ENCODE measurements at places on chromosomes 2 and 18.

GRCh38 chr18:45100321-45101105 is 419.8 kb downstream of the SETBP1 start:
- DNase-seq = no peak

- no peak for DNase-seq
These were observed 46.4 kb upstream of the DSC1 start for GRCh38 chr18:31209041-31209440.

- DNase-seq = peak; percentile 97
These were observed 14.3 kb downstream of the MALL start for GRCh38 chr2:110101280-110101844.

- DNase-seq = no peak
These were observed 47.8 kb downstream of the XDH start for GRCh38 chr2:31366733-31367132.

DNA sequence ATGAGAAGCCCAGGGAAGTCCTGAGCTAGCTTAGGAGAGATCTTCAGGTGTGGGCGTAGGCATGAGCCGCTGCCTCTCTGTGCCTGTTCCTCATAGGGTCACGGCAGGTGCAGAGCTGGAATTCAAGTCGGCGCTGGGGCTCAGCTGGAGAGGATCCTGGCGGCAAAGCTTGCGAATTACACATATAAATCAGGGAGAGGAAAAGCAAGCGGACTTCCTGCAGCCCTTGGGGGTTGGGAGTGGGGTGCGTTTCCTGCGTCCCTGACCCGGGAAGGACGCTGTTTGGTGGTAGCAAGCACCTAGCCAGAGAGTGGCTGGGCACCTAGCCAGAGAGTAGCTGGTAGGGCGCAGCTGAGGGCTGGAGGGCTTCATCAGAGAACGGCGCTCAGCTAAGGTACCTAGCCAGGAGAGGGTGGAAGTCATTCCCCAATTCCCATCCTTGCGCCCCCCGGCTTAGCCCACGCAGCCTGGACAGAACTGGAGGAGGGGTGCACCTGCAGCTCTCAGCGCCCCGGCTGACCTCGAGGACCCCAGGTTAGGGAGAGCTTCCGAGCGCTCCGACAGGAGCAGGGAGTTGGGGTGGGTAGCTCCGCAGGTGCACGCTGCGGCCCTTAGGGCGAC is 459 bp upstream of the EFR3B start:
- peak; percentile 73 for DNase-seq

DNA sequence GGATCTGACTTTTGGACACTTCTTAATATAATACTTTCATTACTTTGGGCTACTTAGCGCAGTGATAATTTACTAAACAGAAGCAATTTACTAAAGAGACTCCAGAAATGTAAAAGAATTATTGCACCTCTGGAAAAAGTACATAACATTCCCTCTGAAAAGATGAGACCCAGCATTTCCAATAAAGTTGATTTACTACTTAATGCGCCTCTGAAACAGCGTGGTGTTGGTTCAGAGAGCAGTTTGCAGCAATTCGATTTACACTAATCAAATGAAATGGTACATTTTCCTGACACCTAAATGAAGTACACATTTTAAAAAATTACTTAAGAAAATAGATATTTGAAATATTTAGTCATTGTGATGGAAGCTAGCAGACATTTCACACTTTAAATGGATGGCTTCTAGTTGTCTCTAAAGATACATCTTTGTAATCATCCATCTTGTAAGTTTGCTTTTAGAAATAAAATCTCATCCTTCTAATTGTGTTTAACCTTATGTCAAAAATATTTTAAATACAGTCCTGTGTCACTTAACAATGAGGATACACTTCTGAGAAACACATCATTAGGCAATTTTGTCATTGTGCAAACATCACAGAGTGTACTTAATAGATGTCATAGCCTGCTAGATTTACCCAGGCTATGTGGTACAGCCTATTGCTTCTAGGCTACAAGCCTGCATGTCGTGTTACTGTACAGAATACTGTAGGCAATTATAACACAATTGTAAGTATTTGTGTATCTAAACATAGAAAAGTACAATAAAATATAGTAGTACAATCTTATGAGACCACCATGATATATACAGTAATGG is 284.6 kb upstream of the UBE2E3 start:
- peak; percentile 44 for DNase-seq

DNA sequence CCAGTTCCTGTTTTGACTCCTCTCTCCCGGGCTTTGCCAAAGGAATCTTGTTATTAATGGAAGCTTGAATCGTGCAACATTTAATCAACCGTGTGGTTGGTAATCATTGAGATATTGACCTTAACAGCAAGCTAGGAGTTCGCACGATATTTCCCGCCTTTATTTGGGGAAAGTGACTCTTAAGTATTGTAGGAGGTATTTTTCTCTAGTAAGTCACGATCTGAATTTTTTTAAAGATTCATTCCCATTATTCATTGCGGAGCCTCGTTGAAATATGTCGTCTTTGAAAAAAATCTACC is 663 bp downstream of the NUP35 start:
- no peak for DNase-seq

GRCh38 chr18:61901323-61901986 is 8.6 kb upstream of the RNF152 start:
- DNase-seq = peak; percentile 42

DNA sequence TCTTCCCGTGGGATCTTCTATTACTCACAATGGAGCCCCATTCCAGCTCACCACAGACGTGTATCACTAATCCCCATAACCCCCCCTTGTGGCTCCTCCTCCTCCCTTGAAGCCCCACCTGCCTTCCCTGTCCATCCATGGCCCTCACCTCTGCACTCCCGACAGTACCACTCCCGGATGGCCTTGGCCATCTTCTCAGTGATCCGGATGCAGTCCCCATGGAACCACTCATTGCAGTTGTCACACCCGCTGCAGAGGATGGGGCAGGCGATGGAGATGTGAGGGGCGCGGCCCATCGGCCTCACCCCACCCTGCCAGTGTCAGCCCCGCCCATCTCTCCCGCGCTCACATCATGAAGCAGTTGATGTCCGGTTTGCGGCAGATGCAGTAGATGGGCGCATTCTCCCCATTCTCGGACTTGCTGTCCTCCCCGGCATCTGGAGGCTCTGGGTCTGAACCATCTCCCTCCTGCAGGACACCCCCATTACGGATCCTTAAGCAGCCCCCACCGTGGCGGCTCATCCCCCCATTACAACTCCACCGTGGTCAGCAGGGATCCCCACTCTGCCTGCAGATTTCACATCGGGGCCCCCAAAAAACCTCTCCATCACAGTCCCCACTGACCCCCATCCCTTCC is 983 bp downstream of the CXXC1 start:
- DNase-seq = peak; percentile 33

DNA sequence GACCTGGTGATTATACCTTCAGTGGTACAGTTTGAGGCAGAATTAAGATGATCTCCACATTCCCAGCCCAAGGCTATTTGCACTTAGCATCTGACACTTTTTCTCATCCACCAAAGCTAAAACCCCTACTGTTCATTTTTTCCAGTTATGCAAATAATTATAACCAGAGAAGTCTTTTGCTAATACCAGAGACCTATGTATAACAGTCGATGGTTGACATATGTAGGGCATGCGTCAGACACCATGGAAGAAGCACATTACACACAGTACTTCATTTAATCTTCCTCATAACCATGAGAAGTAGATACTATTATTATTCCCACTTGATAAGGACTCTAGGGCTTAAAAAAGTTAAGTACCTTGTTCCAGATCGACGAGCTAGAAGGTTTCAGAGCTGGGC is 36.5 kb downstream of the AP1S3 start:
- no peak for DNase-seq

DNA sequence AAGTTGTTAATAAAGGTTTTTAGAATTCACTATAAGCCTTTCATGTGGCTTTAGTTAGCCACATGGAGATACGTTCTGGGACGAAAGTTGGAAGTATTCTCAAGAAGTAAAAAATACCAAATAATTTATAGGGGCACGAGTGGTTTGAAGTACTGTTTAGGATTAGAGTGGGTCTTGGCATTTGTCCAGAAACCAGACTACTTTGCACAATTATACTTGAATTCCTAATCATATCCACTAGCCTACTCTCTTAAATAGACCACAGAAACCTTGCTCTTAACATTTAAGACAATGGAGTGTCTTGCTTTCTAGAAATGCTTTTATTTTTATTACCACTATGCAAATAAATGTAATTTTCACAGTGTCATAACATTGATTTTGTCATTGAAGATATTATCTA is 44.6 kb downstream of the UBE2E3 start:
- no peak for DNase-seq

DNA sequence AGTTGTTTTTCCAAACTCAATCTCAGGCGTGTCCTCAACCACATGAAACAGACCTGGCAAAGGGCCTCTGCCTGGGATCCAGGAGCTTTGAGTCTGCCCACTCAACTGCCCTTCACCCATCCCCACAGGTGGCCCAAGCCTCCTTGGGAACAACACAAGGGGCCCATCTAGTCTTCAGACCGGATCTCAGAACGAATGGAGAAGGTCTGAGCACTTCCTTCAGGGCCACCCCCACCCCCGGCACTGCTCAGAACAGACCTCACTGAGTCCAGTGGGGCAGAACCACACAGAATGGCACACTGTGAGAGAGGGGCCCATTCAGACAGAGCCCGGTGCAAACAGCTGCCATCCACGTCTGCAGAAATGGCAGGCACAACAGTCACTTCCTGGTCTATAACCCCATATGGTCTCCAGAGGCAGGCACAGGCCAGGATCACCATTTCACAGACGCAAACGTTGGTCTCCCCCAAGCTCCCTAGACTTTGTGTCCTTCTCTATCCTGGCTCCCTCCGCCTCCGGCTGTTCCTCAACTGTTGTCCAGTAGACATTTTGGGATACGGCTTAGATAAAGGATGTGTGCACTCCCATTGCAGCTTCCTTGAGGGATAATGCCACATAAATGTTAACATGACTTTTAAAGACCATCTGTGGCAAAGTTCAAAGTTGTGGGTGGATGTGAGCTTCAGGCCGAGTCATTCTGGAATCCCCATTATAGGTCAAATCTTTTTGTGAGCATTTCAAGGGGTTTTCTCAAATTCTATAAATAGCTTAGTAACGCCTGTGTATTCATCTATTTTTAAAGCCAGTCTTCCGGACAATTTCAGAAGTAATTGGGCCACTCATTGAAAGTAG is 149.7 kb downstream of the SMAD7 start:
- no peak for DNase-seq

DNA sequence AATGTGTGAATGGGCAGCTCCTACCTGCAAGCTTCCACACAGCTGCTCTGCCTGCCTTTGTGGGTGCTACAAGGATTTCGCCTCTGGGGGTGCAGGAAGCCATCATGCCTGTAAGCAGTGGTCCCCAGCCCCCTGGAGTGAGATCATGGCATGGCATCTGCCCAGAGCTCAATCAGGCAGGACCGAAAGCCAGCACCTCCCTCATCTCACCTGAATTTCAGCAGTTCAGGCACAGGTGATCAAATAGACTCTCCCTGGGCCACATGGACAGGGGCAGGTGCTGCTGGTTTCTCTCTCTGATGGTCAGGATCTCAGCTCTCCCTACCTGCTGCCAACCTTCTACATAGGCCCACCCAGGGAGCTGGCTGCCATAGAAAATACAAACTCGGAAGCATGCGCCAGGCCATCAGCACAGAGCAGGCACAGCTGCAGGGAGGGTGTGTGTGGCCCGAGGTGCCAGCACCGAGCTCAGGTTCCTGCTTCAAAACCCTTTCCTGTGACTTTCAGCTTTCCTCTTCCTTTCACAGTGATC is 133.2 kb upstream of the ID2 start:
- DNase-seq = peak; percentile 8

- DNase-seq = no peak
These were observed 29.5 kb downstream of the GLI2 start for GRCh38 chr2:120764991-120765677.

DNA sequence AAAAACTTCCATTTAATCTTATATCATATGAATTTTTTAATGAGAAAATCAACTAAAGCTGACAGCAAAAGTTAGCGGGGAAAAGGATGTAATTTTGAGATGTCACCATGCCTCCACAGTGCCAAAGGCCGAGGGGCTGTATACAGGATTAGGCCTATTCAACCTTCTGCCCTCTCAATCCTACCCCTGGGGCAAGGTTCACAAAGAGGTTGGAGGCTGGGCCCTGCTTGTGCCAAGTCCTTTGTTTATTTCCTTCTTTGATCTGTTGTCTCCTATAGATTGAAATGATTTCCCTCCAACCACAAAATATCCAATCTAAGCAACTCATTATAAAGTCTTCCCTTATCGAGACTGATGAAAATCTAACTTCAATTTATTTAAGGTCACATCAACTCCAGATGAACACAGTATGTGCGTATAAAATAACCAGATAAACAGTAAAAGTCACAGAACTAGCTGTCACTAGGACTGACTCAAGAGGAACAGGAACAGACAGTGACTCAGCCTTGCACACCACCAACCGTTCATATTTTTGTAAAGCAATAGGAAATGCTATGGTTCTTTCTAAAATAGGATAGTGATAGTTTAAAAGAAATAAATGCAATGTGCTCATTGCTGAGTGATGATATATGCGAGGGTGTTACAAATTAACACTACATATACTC is 95.8 kb downstream of the SLC25A12 start:
- DNase-seq = no peak

- no peak for DNase-seq
These were observed 206.0 kb downstream of the MGAT5 start for GRCh38 chr2:134459706-134460406.

- DNase-seq = no peak
These were observed 5.6 kb downstream of the ACSL3 start for GRCh38 chr2:222866358-222866960.

DNA sequence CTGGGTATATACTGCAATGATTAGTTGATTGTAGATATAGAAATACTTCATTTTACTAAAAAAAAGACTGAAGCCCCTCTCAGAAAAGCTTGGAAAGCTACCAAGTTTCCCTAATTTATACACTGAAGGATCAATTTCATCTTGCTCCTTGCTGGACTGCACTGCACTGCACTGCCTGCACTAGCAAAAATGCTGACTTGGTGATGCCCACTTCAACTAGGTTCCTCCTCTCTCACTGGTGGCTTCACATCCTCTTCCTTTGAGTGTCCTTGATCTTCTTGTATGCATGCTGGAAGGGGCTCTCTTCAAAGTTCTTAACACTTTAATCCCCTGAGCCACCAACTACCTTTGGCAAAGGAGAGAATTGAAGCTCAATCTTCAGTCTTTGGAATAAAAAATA is 31.7 kb upstream of the ITPRID2 start:
- DNase-seq = no peak

DNA sequence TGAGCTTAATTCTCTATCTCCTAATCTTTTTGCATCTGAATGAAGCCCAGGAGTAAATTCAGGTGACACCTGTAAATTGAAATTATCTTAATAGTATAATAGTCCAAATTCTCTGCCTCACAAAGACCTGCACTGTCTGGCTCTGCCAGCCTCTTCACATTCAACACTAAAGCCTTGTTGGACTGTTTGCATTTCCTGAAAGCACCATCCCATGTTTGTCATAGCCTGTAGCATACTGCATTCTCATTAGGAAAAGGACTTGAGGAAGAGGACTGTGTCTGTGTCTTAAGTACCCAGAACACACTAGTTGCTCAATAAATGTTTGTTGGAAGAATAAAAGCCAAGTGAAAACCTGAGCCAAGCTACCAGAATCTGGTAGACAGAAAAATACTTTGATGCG is 42.9 kb upstream of the GRHL1 start:
- no peak for DNase-seq

GRCh38 chr2:61454383-61454782 is 16.5 kb downstream of the USP34 start:
- no peak for DNase-seq
